ENCODE measurements at places on chromosomes 5 and 9.
A peak's percentile ranks its signal among the peaks of the same experiment; 100 is the strongest.

DNA sequence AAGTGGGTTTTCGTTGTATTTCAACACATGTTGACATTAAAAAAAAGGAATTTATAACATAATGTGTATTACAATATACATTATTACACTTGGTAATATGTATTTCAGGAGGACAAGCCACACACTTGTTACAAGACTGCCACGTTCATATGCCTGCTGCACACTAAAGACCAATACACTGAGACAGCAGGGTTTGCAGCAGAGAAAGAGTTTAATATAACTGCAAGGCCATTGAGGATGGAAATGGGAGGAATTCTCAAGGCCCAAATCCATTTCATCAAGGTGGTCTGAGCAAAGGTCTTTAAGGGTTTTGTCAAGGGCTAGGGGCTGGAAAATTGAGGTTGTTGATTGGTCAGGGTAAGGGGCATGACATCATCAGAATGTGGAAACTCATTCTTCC, 1017.8 kb upstream of the CDH10 start:
- DNase-seq, result no peak

DNA sequence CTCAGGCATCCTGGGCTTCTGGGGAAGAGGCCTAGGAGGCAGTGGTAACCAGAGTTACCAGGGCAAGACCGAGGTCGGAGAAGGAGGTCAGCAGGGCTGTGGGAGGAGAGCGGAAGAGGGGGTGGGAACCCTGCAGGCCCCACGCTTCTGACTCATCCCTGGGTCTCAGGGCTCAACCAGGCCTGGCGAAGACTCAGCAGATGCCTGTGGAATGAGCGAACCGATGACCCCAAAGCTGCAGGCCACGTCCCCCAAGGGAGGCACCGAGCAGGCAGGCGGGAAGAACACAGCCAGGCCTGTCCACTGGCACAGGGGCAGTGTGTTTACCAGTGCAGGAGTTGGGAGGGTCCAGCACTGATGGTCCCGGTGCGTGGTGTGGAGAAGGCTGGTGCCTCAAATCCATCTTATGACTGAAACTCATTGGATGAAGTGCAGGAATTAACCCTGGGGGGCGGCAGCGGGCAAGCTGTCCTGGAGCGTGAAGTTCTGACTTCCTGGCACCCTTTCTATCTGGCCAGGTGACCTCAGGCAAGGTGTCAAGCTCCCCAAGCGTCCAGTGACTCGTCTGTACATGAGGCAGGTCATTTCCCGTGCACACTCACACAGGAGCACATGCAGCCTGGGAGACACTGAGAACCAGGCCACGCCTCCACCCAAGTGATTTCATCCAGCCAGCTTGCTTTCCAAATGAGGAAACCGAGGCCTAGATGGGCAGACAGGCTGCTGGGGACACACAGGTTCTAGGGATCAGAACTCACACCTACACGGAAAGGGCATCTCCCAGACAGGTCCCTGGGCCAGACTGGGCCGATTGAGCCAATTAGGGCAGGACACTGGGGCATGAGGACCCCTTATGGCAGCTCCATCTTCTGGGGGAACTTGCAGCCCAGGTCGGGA, 69.1 kb downstream of the ADAMTS2 start:
- no peak for DNase-seq

DNA sequence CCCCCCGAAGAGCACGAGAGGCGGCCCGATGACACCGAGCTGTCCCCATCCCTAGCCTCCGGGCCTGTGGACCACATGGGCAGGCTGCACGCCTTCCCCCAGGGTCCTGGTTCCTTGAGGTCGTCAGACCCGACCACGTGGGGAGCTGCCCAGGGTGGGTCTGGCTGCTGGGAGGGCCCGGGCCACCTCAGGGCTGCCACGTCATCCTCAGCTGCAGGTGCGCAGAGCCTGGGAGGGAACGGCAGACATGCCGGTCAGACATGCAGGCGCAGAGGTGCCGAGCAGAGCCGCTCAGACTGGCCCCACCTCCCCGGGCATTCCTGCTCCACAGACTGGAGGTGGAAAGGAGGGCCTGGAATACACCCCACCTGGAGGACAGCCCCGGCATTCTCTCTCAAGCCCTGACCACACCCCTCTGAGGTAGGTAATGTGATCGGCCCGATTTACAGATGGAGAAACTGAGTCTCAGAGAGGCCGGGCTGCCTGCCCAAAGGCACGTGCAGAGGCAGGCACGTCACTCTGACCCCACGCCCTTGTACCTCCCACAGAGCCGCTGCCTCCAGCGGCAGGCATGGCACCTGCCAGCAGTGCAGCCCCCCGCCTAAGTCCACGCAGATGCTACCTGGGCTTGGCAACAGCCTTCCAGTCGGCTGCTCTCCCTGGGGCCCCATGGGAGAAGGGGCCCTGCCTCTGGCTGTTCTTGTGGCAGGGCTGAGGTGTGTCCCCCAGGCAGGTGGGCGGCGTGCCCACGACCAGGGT, 649 bp downstream of the CCDC187 start:
- DNase-seq, result no peak

- DNase-seq, result no peak
Measured at GRCh38 chr5:170333161-170333910, 35.8 kb upstream of the LCP2 start.

- no peak for DNase-seq
Measured at GRCh38 chr9:133713150-133713959, 24.8 kb downstream of the SARDH start.

DNA sequence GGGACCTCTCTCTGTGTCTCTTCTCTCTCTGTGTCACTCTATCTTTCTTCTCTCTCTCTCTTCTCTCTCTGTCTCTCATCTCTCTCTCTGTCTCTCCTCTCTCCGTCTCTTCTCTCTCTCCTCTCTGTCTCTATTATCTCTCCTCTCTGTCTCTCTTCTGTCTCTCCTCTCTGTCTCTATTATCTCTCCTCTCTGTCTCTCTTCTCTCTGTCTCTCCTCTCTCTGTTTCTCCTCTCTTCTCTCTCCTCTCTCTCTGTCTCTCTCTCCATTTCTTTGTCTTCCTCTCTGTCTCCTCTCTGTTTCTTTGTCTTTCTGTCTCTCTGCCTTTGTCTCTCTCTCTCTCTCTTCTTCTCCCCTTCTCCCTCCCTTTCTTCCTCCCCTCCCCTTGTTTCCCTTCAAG, 3.2 kb upstream of the OLFM1 start:
- DNase-seq, result no peak

- no peak for DNase-seq
Measured at GRCh38 chr5:172424111-172424490, 30.2 kb downstream of the SH3PXD2B start.

DNA sequence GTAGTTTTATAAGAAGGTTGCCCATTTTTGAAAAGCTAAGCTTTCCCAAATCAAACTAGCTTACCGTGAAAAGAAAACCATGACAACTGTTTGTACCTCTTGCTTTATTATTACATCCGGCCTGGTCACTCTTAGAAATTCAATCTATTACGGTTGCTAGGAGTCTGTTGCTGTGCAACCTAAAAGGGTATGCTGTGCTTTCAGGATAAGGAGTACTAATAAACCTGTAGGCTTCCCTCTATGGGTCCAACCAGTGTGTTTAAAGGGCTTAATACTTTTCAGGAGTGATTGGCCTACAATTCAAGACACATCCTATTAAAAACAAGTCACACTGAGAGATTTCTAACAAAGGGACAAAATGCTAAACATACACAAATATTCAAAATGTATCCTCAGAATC, 27.1 kb downstream of the RFX3 start:
- DNase-seq, result peak; percentile 66

DNA sequence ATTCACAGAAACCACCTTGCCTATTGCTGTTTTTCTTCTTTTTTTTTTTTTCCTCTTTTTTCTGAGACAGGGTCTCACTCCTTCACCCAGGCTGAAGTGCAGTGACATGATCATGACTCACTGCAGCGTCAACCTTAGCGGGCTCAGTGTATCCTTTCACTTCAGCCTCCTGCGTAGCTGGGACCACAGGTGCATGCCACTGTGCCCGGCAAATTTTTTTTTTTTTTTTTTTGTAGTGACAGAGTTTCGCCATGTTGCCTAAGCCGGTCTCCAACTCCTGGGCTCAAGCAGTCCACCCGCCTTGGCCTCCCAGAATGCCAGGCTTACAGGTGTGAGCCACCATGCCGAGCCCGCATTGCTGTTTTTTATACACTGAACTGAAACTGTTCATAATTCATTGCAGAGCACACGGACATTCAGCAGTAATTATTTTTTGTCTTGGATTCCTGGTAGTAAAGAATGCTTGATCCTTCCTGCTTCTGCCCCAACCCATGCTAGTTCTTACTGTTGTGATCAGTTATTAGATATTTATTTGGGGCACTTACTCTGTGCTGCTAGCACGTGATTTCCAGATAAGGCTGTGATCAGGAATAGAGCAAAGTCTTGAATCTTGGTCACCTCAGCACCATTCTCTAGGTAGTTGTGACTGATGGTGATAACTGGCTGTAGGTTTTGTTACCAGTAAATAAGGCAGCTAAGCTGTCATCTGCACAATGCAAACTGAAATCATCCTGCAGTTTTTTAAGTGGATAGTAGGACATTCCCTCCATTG, 14.0 kb downstream of the MAP3K1 start:
- no peak for DNase-seq
